Activated CD4-positive, alpha-beta memory T cell treated with anti-CD3 and anti-CD28 coated beads, Interleukin-2, amount 10 ng/mL, durations not matched to agents 7 days and 5 days (primary cell): ENCODE measurements at places on chromosomes 12 and 14.

GRCh38 chr12:131597333-131597732 is 113.6 kb upstream of the SFSWAP start:
- H3K27ac ChIP-seq: no peak overlapping the region
- no peaks in the 10 kb centered on the region for H3K36me3 ChIP-seq
- no peak for DNase-seq
- H3K4me3 ChIP-seq: no peak overlapping the region

DNA sequence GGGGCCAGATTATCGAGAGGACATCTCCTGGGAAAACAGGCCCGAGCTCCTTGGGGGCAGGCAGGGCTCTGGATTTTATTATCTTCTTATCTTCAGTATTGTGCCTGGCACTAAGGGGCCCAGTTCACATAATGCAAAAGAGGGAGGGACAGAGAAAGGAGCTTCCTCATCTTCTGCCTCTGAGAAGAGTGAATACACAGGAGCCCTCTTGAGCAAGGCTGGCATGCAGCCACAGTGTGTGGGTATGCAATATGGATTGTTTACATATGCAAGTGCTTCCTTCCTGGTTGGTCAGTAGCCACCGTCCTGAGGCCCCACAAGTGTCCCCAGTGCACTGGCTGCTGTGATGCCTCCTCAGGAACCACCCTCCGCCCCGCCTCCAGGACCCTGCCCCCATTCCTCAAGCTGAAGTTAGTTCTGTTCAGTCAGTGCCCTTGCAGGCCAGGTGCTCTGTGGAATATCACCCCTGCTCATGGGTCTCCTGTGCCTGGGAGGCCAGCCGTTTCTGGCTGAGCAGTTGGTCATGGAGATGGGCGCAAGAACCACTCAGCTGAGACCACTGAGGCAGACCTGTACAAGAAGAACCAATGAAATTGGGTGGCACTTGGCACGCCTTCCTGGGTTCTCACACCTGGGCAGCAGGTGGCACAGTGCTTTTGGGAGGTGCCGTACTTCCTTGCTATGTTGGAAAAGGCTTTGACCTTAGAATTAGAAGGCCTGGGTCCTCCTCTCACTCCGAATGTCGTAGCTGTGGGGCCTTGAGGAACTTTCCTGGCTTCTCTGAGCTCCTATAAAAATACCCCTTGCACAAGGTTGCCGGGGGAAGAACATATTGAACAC is 35.1 kb upstream of the ACTN1 start:
- H3K4me1 ChIP-seq: peaks cover 8% of the 10 kb centered on the region
- no peaks in the 10 kb centered on the region for H3K36me3 ChIP-seq
- peaks cover 3% of the 10 kb centered on the region for H3K27me3 ChIP-seq
- no peak overlapping the region for H3K4me3 ChIP-seq

DNA sequence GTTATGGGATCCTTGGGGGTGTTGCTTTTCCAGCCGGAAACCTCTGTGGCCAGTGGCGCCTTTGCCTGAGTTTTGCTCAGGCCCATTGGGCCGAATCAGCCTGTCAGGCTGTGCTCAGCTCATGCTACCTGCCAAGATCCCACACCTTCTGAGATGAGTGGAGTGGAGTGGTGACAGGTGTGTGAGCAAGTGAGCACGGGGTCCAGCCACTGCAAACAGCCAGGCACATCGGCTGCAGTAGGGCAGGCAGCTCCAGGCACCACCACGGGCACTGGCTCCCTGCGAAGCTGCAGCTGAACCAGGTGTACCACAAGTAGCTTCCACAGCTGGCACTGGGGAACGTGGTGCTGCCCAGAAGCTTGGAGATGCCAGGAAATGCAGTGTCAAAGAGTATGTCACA is 21.1 kb upstream of the WDR89 start:
- H3K27me3 ChIP-seq: no peaks in the 10 kb centered on the region
- DNase-seq: no peak
- no peak overlapping the region for H3K4me3 ChIP-seq
- no peaks in the 10 kb centered on the region for H3K4me1 ChIP-seq
- no peaks in the 10 kb centered on the region for H3K36me3 ChIP-seq
- no peak overlapping the region for H3K27ac ChIP-seq

- peak overlapping the region; percentile 82 for H3K4me3 ChIP-seq
- no peak overlapping the region for H3K27ac ChIP-seq
- DNase-seq: no peak
- no peaks in the 10 kb centered on the region for H3K36me3 ChIP-seq
- peaks cover 19% of the 10 kb centered on the region for H3K4me1 ChIP-seq
- peaks cover 7% of the 10 kb centered on the region for H3K27me3 ChIP-seq
Measured at GRCh38 chr14:96393071-96393691, 1.3 kb downstream of the AK7 start.

GRCh38 chr12:82942991-82943401 is 256.3 kb downstream of the TMTC2 start:
- no peak overlapping the region for H3K27ac ChIP-seq
- H3K36me3 ChIP-seq: no peaks in the 10 kb centered on the region
- no peak for DNase-seq

- H3K27me3 ChIP-seq: no peaks in the 10 kb centered on the region
- peaks cover 57% of the 10 kb centered on the region for H3K4me1 ChIP-seq
- DNase-seq: peak; percentile 82
- peaks cover 66% of the 10 kb centered on the region for H3K36me3 ChIP-seq
Measured at GRCh38 chr12:9651265-9651729, 18.2 kb upstream of the CLEC2D start.

DNA sequence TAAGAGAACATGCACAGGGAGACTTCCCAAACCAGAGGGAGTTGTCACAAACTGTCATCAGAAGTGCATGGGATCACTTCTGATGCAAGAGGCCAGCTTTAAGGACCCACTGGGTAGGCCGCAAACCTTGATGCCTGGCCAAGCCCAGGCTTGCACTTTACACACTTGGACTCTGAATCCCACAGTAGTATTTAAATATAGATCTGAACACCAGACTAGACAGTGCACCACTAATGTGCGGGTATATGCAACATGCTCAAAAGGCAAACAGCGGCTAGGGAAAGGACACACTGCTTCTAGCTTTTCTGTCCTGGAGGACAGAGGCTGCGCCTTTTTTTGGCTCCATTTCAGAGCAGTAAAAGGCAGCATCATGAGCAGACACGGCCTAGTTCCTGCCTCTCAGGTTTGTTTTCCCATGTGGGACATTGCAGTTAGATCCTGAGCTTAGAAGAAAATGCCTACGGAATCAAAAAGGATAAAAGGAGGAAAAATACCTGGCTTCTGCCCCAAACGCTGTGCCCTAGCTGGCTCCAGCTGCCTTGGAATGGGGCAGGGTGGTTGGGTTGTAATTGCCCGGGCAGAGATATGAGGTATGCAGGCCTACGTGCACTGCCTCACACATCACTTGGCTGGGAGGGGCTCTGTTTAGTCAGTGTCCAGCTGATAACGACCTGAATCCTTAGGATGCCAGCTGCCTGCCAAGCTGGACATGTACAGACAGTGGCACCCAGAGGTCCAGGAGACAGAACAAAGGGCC is 84.5 kb upstream of the EGLN3 start:
- peaks cover 22% of the 10 kb centered on the region for H3K4me1 ChIP-seq
- no peak overlapping the region for H3K27ac ChIP-seq
- no peak for DNase-seq
- no peak overlapping the region for H3K4me3 ChIP-seq

DNA sequence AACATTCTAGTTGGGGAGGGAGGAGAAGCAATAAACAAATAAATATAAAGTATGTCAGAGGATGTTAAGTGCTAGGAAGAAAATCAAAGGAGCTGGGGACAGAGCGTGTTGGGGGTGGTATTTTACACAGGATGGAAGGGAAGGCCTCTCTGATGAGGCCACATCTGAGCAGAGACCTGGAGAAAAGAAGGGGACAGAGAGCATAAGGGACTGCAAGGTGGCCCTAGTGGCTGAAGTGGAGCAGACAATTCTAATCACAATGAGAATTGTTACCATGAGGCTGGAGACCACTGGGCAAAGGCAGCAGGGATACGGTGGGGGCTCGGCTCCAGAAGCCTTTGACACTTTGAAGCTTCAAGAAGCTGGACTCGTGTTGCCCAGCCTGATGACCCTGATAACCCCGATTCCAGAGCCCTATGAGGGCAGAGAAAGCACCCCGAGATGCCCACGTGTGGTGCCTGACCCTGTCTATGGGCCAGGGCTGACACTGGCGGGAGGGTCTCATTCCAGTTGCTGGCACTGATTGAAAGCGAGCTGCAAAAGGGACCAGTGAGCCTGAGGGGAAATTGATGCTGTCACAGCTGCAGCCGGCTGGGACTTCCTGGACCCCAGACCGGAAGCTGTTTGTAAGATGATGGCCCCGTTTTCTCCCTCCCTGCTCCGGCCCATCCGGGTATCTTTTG is 169.1 kb downstream of the RBM19 start:
- no peaks in the 10 kb centered on the region for H3K36me3 ChIP-seq
- no peaks in the 10 kb centered on the region for H3K27me3 ChIP-seq
- DNase-seq: no peak
